MCF 10A (cell line): ENCODE measurements at places on chromosomes 5 and 9.

GRCh38 chr9:82511626-82512025 is 523.1 kb downstream of the SPATA31D1 start:
- DNase-seq, result no peak

DNA sequence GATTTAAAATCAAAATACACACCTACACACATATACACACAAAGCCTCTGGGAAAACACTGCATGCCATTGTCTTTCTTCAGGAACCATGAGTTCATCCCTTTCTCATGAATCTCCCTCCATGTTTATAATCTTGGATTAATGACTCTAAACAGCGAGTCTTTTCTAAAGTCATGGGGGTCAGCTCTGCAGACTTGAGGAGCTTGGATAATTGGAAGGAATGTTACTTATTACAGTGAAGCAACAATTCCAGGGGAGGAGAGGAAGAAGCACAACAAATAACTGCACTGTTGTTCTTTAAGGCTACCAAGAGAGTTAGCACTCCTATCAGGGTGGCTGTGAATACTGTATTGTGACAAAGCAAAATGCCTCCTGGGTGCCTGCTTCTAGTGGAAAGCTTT is 444.7 kb downstream of the ANXA1 start:
- DNase-seq, result no peak

GRCh38 chr9:9598723-9599122 is 1014.1 kb downstream of the PTPRD start:
- no peak for DNase-seq

GRCh38 chr9:86636519-86636918 is 282.3 kb upstream of the TUT7 start:
- DNase-seq, result no peak

DNA sequence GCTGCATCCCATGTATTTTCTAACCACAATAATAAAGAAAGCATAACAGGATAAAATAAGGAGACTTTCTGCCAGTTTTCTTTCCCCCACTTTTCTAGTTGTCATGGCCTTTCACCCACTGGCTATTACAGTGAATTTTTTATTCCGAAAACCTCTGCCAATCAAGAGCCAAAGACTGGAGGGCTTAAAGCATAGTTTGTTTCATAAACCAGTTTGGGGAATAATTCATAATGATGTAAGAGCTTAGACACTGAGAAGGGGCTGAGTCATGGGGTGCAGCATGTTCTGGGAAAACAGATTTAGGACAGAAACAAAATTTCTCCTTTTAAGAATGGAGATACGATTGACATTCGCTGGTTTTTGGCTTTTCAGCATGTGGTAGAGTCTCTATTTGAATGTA is 4.4 kb upstream of the GLIPR2 start:
- DNase-seq, result peak; percentile 59
